Posterior cingulate gyrus (tissue), 11 donors: ENCODE measurements at places on chromosomes 12 and 14.
A peak's percentile ranks its signal among the peaks of the same experiment; 100 is the strongest.

DNA sequence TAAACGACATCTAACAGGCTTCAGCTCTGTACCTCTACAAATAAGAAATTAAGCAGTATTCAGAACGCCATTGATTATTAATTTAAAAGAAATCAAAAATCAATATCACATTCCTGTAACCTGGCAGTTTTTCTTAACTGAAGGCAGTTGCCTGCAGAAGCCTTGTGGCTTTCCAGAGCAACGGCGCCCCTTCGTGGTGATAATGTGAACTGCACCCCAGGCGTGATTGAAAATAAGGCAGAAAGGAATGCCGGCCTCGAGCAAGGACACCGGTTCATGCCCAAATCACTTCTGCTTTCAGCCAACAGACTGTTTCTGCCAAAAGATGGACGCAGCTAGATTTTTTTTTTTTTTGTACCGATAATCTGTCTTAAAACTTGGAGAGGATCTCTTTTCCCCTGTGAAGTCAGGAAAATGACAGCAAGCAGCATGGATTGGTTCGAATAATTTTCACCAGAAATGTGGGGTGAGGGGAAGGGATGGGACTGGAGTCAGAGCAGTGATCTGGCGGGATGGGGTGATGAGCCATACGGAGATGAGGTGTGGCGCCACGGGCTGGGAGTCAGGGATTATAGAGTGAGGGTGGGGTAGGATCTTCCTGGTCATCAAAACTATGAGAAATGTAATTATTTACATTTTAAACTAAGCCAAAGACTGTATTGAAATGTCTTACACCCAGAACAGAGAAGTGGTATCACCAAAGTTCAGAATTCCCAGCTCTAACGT lies 473.0 kb downstream of the DPF3 start:
- DNase-seq, result peak; percentile 84

- DNase-seq, result no peak
These were observed 39.0 kb upstream of the LDHB start for GRCh38 chr12:21696625-21697024.

DNA sequence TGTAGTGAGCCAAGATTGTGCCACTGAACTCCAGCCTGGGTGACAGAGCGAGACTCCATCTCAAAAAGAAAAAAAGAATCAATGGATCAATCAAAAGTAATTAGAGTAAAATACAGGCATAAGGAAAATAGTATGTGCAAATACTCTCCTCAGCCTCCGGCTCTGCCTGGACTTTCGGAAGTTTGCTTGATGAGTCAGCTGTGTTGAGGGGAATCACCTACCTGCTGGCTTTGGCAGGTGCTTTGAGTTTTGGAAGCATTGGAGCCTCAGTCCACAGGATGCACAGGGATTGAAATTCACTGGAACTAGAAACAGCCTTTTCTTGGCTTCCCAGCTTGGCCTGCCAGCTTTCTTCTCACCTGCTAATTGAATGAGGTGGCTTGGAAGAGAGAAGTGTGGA lies 268.2 kb downstream of the PCNX1 start:
- no peak for DNase-seq

DNA sequence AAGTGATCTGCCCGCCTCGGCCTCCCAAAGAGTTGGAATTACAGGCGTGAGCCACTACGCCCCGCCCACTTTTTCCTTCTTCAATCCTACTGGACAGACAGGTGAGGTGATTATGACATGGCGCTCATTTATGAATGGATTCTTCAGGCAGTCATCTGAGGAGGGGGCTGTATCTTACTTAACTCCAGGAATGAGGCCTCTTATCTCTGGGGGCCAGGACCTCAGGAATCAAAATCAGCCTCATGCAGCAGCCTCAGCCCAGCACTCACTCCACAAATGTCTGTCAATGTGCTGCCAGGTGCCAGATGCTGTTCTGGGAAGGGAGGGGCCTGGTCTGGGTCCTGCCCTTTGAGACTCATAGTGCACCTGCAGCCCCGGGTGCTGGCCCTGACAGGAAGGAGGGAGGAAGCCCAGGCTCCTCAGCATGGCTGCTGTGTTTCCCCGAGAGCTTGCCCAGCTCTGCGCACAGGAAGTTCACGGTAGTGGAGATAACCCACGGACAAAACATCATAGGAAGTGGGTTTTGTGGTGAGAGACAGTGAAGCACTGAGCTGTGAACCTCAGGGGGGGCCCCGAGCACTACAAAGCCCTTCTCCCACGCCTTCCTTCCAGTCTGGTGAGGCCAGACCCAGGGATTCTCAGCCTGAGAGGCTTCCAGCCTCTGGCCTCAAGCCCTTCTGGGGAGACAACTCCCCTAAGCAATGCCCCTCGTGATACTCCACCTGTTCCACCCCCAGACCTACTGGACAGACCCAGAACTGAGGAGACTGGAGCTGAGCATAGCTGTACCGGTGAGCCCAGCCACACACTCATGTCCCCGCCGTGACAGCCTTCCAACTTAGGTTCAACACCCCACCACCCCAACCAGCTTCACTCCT lies 22.3 kb downstream of the GALNT6 start:
- no peak for DNase-seq

DNA sequence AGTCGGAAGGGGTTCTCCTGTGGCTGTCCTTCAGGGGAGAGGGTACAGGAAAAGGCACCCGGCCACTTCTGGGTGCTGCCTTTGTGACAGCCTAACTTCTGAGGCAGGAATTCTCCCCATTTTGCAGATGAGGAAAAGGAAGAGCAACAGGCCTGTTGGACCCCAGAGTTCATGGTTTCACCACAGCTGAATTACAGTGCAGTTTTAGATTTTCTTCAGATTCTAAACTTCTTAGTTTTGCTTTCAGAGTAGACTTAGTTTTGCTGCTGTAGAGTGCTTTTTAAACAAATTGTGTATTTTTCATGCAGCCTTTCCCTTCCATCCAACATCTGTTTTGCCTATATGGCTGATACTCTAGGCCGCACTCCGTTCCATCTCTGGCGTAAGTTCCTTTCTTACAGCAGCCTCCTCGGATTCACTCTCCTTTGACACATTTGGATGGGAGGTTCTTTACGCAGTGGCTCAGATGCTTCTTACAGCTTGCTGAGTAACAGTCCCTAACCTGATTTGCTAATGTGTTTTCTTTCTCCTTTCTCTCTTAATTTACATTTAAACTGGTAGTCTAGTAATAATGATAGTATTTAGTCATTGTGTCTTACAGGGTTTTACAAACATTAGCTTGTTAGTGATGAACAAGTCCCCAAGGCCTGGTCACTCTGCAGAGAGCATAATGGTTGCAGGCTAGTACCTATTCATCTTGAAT lies 7.8 kb downstream of the TRAF3 start:
- DNase-seq, result no peak

GRCh38 chr12:779745-780734 lies 27.7 kb downstream of the WNK1 start:
- DNase-seq, result no peak

- no peak for DNase-seq
These were observed 105.1 kb downstream of the NDUFA12 start for GRCh38 chr12:94898388-94898787.

DNA sequence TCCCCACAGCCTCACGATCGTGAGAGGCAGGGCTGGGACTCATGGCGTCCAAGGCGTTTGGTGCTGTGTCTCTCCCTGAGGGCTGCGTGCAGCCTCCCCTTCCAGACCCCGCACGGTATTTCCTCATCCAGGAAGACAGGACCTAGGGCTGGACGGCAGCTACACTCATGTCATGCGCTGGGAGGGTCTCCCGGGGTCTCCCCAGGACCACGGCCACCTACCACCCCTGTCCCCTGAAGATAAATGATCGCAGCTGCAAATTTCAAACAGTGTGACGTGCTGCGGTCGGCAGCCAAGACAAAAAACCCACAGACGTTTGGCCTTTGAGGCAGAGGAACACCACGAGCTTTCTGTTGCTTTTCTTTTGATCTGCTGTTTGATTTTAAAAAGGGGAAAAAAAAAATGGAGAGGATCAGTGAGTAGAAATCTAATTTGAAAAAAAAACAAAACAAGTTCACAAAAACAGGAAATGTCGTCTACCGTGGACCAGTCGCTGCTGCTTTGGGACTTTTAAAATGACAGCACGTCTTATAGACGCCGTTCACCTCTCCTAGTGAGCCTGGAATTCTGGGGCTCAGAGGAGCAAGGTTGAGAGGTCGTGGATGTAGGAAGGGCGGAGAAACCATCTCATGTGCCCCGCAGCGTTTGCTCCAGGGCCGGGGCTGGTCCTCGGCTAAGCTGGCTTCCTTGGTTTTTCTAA lies 237.6 kb downstream of the SLC41A2 start:
- no peak for DNase-seq

GRCh38 chr14:101559624-101560533 lies 1.4 kb upstream of the DIO3 start:
- DNase-seq, result peak; percentile 76
